ENCODE measurements at places on chromosomes 7 and 10.
A peak's percentile ranks its signal among the peaks of the same experiment; 100 is the strongest.

DNA sequence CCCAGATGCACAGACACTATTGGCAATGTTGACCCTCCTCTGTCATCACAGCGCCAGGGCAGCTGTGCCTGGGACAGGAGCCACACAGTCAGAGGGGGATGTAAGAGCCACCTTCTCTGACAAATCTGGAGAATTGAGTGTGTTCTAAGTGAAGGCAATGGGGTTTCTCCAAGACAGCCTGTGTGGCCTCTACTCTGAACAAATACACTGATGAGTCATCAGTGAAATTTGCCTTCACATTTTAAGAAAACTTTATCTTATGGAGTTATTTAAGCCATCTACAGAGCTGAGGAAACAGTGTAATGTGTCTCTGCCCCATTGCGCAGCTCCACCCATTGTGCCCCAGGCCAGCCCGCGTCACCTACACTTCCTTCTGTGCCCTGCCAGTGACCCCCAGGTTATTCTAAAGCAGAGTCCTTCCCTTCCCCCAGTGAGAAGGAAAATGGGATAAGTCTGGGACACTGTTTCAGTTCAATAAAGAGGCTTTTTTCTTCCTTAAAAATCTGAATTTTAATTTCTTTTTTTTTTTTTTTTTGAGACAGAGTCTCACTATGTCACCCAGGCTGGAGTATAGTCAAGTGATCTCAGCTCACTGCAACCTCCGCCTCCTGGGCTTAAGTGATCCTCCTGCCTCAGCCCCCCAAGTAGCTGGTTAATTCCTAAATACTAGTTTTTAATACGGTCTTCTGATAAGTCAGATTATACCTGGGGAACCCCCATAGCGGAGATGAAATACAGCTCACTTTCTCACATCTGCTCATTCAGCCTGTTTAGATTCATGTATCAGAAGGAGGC, 21.8 kb downstream of the AKR1E2 start:
- no peak for DNase-seq

DNA sequence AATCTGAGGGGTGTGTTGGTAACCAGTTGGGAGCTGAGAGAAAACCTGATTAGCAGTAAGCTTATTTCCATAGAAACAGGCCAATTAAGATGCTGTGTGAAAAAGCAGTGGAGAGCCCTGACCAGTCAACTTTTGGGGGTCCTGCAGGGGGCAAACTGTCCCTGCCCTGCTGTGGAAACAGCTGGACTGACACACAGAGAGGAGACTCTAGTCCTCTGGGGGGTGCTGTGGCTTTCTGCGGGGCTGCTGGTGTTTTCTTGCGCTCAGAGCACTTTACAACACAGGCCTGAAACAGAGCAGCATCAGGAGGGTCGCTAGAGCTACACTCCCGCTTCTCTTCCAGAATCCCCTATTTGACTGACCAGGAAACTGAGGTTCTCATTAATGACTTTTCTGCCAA, 546.9 kb upstream of the GALNT17 start:
- DNase-seq = no peak

DNA sequence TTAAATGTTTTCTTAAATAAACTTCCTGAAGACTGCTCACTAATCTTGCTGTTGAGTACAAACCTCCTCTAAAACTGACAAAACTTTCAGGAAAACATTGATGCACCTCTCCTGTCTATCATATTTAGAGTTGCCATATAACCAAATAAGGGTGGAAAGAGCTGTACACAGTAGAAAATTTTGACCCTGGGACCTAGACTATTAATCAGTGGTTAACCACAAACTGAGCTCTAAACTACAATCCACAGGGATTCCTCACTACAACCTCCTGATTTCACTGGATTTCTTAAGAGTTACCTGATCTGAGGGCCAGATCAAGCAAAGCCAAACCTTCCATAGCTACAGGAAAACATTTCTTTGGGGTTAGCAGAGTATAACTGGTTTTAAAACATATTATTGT, 39.9 kb upstream of the WNT16 start:
- no peak for DNase-seq

- DNase-seq = no peak
Measured at GRCh38 chr7:143846692-143847091, 55.3 kb downstream of the TCAF1 start.

GRCh38 chr7:22287412-22287811, 69.5 kb downstream of the RAPGEF5 start:
- DNase-seq = no peak

- peak; percentile 23 for DNase-seq
Measured at GRCh38 chr7:73967832-73968290, 60.1 kb upstream of the ELN start.

GRCh38 chr10:84156768-84157167, 16.8 kb upstream of the GPR15LG start:
- peak; percentile 80 for DNase-seq

DNA sequence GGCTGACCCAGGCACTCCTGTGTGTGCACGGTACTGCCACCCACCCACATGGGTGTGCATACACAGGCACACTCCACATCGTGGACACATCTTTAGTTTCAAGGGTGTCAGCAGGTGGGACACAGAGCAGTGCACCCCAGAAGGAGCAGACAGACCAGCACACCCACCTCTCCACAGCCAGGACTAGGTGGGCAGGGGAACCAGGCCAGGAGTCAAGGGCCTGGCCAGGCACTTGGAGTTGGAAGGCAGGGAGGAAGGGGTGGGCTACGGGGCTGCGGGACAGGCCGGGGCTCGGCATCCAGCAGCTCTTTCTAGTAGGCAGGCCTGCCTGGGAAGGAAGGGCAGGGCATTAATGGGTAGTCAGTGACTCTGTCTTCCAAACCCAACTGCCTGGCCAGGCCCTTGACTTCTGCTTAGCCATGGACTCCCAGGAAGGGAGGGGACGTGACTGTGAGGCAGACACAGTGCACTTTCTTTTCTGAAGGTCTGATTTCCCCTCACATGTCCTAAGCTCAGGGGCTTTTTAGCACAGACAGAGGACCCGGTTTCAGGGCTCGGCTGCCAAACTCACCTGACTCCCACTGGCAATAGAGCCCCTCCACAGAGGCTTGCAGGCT, 14.6 kb downstream of the RASGEF1A start:
- no peak for DNase-seq

DNA sequence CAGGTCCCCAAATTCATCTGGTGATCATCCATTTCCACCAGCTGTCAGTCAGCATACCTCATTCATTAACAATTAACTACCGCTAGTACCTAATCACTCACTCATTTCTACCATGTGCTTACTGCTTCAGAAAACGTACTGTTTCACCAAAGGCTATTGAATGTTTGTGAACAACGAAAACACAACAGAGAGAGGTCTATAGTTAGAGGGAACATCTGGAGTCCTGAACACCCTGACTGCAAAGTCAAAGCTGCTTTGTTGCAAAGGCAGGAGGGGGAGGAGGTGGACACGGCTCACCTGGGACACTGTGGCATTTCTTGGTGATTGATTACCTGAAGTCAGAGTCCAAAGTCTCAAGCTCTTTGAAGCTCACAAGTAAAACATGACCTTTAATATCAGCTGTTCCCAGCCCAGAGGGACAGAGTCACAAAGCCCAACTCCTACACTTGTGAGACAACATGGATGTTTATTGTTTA, 342.3 kb upstream of the ADARB2 start:
- no peak for DNase-seq

GRCh38 chr7:17195576-17195975, 102.9 kb upstream of the AHR start:
- DNase-seq = no peak

- no peak for DNase-seq
Measured at GRCh38 chr7:151426904-151427704, 12.8 kb downstream of the CRYGN start.

DNA sequence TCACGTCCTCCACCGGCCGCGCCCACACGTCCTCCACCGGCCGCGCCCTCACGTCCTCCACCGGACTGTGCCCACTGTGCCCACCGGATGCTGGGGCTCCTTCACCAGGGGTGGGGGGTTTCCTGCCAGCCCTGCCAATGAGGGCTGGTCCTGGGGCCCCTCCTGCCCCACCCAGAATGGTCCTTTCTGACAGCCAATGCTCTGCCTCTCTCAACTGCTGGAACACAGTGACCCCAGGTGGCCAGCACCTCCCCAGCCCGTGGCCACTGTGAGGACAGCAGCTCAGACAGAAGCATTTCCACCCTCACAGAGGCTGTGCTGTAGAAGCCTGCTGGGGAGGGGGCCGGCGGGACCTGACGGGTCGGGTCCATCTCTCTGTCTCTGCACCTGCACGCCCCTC, 90.1 kb upstream of the DNAAF5 start:
- peak; percentile 60 for DNase-seq

GRCh38 chr7:84484502-84485079, 290.0 kb upstream of the SEMA3A start:
- no peak for DNase-seq

DNA sequence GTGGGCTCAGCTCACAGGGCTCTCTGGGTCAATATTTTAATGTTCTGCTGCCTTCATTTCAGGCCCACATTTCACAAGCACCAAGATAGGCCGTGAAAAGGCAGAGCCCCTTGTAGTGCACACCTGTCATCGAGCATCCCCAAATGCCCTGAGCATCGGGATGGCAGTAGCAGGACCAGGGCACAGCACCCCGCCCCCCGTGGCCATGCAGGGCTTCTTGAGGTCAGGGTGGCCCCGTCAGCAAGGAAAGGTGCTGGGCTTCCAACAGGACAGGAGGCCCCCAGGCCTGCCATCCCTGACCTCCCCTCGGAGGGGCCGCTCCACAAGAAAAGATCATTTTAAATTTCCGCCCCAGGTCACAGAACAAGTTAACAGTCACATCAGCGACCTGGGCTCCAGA, 2.9 kb upstream of the CNPY1 start:
- DNase-seq = no peak

GRCh38 chr7:113730309-113730955, 188.4 kb downstream of the PPP1R3A start:
- DNase-seq = no peak

GRCh38 chr7:138303230-138304070, 156.6 kb upstream of the TRIM24 start:
- DNase-seq = no peak

GRCh38 chr7:37354656-37355131, 94.0 kb downstream of the ELMO1 start:
- DNase-seq = peak; percentile 60

- no peak for DNase-seq
Measured at GRCh38 chr10:32538256-32538655, 92.3 kb downstream of the CCDC7 start.

DNA sequence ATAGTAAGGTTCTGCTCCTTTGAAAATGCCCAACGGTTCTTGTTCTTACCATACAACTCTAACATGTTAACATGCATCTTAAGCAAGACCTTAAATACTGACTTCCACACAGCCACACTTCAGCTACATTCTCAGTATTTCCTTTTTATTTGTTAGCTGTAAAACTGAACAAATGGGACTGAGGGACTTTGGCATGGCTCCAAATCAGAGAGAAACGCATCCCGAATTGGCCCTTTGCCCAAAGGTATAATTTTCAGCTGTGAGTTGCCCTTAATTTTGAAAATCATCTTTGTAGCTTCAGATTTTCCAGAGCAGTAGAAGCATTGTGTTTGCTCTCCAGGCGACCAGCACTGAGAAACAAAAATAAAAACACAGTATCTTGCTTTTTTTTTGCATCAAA, 56.4 kb downstream of the NEUROD6 start:
- DNase-seq = no peak

GRCh38 chr10:63173468-63174232, 40.5 kb downstream of the NRBF2 start:
- DNase-seq = no peak

GRCh38 chr10:3924344-3924743, 139.3 kb upstream of the KLF6 start:
- DNase-seq = no peak

- no peak for DNase-seq
Measured at GRCh38 chr7:96016735-96017134, 244.4 kb downstream of the DYNC1I1 start.

Measured in activated CD8-positive, alpha-beta memory T cell treated with anti-CD3 and anti-CD28 coated beads, Interleukin-2, amount 10 ng/mL, durations not matched to agents 7 days and 5 days (primary cell).